ENCODE measurements at places on chromosomes 1 and 21.

DNA sequence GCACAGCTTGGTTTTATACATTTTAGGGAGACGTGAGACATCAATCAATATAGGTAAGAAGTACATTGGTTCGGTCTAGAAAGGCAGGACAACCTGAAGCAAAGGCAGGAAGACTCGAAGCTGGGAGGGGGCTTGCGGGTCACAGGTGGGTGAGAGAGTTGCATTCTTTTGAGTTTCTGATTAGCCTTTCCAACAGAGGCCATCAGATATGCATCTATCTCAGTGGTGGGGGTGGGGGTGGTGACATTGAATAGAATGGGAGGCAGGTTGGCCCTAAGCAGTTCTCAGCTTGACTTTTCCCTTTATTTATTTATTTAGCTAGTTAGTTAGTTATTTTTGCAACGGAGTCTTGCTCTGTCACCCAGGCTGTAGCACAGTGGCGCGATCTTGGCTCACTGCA, 85.6 kb downstream of the WDR4 start:
- DNase-seq, result no peak

- no peak for DNase-seq
Measured at GRCh38 chr1:19254416-19254815, 2.8 kb downstream of the MRTO4 start.

GRCh38 chr1:83896299-83896698, 102.6 kb downstream of the TTLL7 start:
- DNase-seq, result no peak

GRCh38 chr1:179955287-179955680, 674 bp downstream of the CEP350 start:
- DNase-seq, result no peak

DNA sequence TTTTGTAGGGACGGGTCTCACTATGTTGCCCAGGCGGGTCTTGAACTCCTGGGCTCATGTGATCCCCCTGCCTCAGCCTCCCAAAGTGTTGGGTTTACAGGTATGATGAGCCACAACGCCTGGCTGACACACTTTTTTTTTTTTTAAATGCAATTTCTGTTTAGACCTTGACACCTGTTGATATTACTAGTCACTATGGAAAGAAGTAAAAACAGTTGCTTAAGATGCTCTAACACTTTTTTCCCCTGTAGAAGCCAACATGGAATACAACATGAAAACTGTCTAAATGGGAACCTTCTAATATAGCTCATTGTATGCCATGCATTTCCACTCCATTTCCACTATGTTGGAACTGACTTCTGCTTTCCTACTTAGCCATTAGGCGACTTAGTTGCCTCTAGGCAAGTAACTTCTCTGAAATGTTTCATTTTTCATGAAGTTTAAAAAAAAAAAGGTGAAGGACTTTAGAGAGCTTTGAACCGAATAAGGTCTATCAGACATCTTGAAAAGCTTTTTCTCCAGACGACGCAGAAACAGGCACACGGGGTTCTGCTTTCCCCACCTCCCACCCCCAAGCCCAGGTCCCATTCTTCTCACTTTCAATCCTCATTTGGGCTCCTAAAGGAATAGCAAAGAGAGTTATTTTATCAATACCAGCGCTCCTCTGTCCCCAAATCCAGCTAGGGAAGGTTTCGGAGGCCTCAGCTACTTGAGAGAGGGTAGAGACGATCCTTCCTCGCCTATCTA, 648 bp upstream of the DR1 start:
- no peak for DNase-seq

GRCh38 chr1:44068442-44068921, 37.2 kb upstream of the SLC6A9 start:
- no peak for DNase-seq

- no peak for DNase-seq
Measured at GRCh38 chr1:216937491-216937890, 214.3 kb upstream of the ESRRG start.

DNA sequence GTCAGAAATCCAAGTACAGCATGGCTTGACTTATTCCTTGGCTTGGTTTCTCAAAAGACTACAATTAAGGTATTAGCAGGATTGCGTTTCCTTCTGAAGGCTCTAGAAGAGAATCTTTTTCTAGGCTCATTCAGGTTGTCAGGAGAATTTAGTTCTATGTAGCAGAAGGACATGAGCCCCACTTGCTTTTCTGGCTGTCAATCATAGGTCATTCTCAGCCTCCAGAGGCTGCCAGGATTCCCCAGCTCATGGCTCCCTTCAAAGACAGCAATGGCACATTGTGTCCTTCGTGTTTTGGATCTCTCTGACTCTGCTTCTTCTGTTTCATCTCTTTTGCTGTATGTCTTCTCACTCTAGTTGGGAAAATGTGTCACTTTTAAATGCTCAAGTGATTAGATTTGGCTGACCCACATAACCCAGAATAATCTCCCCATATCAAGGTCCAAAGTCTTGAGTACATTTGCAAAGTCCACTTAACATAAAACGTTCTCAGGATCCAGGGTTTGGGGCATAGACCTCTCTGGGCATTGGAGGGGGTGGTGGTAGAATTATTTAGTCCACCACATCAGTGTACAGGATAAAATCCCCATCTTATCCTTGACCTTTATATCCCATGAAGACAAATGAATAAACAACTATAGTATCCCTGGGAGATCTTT, 126.7 kb upstream of the BCL9 start:
- no peak for DNase-seq

DNA sequence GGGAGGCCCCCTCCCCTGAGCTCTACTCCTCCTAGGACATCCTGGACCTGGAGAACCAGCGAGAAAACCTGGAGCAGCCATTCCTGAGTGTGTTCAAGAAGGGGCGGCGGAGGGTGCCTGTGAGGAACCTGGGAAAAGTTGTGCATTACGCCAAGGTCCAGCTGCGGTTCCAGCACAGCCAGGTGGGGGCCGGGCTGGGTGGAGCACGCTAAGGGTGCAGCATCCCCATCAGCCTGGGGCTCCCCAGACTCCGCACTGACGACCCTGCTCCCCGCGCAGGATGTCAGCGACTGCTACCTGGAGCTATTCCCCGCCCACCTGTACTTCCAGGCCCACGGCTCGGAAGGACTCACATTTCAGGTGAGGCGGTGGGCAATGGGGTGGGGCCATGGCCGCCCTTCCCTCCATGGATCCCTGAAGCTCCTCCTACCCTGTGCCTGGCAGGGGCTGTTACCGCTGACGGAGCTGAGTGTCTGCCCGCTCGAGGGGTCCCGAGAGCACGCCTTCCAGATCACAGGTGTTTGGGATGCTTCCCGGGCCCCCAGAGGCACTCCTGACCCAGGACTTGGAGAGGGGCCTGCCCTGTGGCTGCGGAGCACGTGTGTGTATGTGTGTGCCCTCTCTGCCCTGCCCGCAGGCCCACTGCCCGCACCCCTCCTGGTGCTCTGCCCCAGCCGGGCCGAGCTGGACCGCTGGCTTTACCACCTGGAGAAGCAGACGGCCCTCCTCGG, 4.1 kb downstream of the PLEKHN1 start:
- no peak for DNase-seq

DNA sequence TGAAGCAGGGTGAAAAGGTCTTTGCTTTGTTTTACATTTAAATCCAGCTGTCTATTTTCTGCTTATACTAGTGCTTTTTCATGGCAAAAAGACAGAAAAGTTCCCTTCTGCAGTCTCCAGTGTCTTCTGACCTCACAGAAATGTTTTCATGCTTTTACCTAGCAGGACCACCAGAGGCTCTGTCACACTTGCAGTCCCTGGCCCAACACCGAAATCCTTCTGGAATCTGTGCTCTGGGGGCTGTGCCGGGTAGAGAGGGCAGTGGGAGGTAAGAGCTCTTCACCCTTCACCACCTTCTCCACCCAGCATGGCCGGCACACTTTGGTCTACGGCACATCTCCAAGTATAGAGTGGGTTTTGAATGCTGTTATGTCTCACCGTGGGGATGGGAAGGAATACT, 20.8 kb downstream of the GNAT2 start:
- DNase-seq, result no peak

DNA sequence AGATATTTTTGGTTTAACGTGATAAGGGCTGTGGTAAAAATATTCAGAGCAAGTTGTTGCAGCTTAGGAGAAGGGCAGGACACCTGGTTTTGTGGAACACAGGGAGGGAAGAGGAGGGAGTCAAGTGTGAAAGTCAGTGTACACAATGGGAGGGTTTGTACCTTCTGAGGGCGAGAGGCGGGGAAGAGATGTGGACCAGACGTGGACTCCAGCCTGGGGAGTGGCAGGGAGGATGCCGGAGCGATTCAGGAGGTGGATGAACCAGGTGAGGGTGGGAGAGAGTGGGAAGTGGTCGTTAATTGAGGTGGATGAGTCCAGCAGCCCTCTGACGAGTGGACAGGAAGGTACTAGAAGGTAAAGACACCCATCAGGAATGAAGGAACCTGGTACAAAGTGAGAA, 52.2 kb upstream of the IRF2BP2 start:
- DNase-seq, result no peak

DNA sequence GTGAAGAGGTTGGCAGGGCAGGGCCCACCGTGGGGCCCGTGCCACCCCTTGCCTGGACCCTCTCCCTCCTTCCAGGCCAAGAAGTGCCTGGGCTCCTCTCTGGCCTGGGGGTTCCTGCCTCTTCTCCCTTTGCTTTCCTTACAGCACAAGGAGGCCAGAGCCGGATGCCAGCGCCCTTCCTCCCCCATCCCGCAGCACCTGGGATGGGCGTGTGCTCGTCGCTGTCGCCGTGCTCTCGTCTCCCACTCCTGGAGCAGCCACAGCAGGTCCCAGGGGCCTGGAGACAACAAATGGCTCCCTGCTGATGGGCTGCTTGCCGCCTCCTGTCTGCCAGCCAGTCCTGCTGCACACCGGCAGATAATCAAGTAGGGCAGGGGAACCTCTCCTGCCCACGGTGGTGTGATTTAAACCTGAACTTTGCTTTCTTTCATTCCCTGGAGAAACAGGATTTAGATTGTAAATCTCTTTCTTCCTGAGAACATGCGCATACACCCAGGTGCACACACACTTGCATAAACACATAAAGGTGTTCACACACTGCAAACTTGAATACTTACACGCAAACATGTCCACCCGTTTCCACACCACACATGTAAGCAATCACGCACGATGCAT, 50.8 kb upstream of the POU3F1 start:
- no peak for DNase-seq

GRCh38 chr21:31236528-31236927, 107.5 kb downstream of the TIAM1 start:
- no peak for DNase-seq

- DNase-seq, result no peak
Measured at GRCh38 chr21:42688841-42689371, 35.5 kb downstream of the PDE9A start.

DNA sequence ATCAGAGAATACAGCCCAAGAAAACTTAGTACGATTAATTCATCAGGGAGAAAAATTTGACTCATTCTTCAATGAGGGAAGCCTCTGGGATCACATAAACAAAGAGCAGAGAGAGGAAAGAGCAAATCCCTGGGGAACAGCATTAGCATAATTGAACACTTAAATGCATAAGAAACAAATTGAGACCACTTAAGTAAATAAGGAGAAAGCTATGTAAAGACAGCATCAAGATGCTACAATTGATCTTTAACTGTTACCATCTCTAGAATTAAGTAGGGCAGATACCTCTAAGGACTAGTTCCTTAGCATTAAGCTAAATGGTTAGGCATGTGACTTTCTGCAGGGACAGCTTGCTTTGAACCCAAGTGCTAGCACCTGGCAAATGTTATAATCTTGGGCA, 265.1 kb upstream of the NEGR1 start:
- no peak for DNase-seq

DNA sequence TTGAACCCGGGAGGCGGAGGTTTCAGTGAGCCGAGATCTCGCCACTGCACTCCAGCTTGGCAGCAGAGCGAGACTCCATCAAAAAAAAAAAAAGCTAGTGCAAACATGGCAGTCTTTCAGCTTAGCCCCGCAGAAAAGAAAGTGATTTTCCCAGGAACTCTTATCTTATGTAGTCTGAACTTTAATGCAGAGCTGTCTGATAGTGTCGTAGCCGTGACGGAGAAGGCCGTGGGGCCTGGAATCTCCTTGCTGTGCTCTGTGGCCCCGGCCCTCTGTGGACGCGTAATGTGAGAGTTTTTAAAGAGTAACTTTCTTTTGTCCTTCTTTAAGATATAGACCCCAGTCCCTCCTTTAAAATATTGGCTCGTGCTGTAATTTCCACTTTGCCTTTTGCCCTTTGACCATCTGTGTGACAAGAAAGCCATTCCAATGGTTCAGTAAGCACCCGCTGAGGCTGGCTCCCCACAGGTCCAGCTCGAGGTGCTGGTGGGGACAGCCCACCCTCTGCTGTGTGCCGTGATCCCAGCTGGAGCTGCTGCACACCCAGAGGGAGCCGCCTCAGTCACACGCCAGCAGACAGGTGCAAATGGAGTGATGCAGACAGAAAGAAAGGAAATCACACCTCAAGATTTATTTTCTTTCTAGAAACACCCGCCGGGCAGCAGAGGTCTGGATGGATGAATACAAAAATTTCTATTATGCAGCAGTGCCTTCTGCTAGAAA, 164.0 kb downstream of the PGBD5 start:
- DNase-seq, result no peak

GRCh38 chr1:61428146-61428545, 296.8 kb downstream of the TM2D1 start:
- DNase-seq, result no peak

- DNase-seq, result no peak
Measured at GRCh38 chr1:7694600-7695496, 76.2 kb upstream of the VAMP3 start.

DNA sequence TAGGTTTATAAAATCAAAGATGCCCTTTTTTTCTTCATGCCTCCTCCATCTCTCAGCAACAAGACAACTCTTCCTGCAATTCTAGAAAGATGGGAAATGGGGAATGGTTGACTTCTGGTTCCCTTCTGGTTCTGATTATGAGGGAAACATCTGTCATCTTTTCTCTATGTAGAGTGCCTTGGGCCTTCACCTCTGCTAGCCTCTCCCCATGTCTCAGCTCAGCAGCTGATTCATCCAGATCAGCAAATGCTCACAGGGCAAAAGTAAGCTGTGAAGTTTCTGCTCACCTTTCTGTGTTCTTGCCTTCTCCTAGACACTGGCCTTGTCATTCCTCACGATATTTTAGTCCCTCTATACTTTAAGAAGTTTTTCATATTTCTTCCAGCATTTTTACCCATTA, 17.8 kb upstream of the BECN2 start:
- no peak for DNase-seq

DNA sequence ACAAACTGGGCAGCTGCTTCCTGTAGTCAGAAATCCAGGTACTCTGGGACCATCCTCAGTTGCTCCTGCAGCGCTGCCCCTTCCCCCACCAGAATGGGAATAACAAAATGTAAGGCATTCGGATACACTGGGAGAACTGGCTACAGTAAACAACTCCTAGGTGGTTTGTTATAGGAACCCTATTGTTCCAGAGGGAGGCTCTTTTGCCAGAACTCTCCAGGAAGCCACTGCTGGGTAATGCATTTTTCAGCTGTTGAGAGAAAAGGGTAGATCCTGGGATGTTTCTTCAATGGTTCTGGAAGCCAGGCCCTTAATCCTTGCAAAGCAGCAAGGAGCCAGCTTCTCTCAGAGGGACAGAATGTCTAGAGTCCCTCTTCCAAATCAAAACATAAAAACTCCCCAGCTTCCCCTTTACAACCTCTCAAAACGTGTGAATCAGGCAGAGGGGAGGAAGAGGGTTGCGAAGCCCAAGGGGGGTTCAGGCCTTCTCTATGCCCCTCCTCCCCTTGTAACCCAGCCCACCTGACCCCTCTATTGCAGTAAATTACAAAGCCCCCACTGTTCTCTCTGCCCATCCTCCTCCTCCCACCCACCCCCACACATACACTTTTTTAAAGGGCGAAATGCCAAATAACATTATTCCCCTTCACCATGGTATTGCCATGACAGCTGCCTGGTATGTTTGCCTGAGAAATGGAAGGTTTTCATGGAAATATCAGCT, 29.1 kb downstream of the PLPP3 start:
- DNase-seq, result no peak

All from Panc1 (cell line).